Anterior cingulate cortex (tissue), 58 donors: ENCODE measurements at places on chromosomes 6 and 20.

- DNase-seq: no peak
Measured at GRCh38 chr6:90203672-90204071, 93.0 kb downstream of the BACH2 start.

GRCh38 chr6:128124713-128125112 is 223.9 kb upstream of the THEMIS start:
- no peak for DNase-seq

DNA sequence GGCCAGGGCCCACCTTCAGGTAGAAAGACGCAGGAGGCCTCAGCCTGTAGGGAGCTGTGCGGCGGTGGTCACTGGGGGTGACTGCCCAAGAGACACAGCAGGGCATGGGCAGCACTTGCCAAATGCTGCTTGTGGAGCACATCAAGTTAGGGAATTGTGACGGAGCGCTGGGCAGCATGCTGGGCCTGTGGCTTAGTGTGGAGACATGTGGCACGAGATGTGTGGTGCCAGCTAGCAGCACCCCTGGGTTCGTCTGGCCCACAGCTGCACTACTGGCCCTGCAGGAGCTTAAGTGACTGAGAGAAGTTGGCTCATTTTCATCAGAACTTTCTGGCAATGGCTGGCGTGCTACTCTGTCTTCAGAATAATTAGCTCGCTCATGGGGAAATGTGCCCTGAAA is 213.1 kb upstream of the SYNDIG1 start:
- no peak for DNase-seq

GRCh38 chr6:24909241-24910216 is 26.2 kb downstream of the RIPOR2 start:
- no peak for DNase-seq

DNA sequence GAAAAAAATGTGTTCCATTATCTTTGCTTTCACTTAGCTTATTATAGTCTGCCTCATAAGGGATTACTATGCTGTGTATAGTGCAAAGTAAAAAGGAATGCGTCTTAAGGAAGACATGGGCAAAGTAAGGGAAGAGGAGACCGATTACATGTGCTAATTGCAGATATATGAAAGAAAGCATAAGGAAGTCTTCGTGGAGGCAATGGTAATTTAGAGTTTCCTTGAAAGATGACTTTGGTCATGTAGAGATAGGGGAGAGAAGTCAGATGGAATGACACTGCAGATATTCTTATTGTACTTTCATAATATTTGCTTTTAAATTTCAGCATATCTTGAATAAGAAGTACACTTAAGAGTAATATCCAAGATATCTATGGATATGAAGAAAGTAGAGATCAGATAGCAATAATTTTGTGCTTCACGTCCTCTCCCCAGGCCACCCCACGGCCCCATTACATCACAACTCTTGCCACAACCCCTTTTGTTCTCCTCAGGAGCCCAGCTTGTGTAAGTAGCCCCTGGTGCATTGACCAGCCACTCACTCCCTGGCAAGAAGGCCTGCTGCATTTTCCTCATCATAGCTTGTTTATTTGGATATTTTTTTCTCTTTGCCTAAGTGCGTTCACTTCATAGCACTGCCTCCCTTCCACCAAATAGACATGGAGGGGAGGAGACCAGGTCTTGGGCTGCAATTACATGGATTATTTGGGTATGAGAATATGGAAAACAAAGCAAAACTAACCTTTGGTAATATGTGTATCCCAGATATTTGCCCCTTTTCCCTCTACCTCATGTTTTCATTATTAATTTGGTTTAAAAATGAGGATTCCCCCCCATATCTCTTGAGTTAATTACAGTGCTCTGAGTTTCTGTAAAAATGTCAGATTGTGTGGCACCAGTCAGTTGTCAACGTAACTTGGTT is 30.7 kb upstream of the COL10A1 start:
- no peak for DNase-seq

- no peak for DNase-seq
Measured at GRCh38 chr6:134936931-134937330, 13.0 kb downstream of the ALDH8A1 start.

DNA sequence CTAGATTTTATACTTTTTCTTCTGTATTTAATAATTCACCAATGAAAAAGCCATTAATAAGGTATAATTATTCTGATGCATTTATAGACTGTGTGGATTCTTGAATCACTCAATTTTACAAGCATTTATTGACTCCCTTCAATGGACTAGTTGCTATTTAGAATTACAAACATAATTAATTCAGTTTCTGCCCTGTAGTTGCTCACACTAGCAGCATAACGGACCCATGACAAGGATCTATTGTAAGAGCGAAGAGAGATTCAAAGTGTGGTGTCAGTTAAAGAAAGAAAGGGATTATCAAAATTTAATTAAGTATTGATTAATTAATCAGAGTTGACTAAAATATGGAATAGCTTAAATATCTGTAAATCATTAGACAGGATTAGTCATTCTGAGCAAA is 602.6 kb upstream of the PTCHD4 start:
- DNase-seq: no peak

DNA sequence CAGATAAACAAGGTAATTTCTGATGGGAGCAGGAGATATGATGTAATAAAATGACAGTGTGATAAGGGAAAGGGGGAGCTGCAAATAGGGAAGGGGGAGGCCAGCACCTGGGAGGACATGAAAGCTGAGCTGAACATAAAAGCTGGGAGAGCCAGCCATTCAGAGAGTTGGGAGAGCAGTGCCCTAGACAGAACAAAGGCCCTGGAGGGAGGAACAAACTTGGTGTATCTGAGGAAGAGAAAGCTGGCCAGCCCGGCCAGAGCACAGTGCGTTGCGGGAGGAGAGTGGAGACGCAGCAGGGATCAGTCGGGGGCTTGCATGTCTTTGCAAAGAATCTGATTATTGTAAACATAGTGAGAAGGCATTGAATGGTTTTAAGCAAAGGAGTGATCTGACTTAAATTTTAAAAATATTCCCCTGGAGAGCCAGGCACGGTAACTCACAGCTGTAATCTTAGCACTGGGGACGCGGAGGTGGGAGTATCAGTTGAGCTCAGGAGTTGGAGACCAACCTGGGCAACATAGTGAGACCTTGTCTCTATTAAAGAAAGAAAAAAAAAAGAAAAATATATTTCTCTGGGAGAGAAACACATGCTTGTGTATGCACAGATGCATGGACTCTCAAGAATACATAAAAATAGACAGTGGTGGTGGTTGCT is 318.2 kb downstream of the ZFAND3 start:
- DNase-seq: no peak

DNA sequence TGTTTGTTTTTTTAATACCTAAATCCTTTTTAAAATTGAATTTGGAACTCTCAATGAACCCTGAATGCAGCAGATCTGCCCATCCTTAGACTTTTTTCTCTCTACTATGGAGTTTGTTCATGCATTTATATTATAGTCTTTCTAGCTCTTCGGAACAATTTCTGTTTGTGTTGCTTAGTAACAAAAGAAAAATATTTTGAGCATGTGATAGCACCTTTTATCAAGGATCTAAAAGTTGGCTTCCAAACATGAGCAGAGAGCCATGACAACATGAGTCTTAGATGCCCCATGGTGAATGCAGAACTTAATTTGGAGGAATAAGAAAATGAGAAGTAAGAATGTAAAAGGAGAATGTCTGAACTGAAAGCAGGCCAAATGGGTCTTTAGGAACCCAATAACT is 133.7 kb downstream of the EDN1 start:
- no peak for DNase-seq

DNA sequence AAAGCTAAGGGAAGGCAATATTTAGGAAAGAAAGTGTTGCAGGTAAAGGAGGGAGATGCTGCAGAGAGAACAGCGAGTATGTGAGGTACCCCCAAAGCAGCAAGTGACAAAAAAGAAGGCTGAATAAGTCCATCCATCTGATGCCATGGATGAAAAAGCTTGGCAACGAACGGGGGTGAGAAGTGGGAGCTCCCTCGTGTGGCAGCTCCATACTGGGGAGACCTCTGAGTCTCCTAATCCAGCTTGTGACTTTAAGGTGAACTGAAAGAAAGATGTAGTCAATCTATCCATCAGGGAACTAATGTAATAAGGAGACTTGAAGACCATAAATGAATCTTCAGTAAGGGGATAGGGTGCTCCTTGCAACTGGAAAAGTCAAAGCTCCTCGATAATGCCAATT is 156.6 kb downstream of the OTOR start:
- DNase-seq: no peak

GRCh38 chr20:62405108-62405980 is 1.7 kb downstream of the CABLES2 start:
- no peak for DNase-seq

DNA sequence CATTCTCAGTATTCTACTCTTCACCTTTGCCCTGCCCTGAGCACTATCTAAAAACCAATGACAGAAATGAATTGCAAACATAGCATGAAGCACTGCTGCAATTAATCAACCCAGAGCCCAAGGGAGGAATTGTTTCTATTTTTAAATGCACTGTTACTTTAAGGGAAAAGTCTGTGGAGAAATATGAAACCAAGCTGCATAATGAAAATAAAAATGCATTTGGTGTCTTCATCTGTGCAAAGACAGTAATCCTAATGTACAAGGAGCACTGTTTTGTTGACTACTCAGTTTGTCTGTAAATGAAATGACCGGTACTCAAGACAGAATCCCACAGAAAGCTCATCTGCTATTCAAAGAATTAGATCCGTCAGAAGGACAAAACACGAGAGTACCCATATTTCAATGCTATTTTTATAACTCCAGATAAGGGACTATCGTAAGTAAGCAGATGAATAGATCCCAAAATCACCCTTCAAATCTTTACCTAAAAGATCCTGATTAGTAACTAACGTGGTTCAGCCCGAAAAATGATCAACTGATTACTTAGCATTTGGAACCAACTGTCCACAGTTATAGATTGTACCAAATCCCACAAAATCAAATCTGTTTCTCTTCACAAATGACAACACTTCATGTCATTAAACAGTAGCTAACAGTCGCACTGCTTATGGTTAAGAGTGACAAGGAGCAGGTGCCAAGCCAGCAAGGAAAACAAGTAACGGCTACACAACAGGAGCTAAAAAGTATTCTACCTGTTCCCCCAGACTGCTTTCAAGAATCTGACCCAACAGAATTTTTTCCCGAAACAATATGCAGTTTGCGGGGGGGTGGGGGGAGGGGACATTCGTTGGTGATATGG is 2.4 kb downstream of the KIF13A start:
- no peak for DNase-seq

GRCh38 chr6:159982731-159983506 is 14.0 kb downstream of the IGF2R start:
- no peak for DNase-seq

GRCh38 chr20:38601216-38602184 is at the start of gene ARHGAP40:
Gene ARHGAP40 (plus strand): TSS chr20:38601809.
- no peak for DNase-seq

DNA sequence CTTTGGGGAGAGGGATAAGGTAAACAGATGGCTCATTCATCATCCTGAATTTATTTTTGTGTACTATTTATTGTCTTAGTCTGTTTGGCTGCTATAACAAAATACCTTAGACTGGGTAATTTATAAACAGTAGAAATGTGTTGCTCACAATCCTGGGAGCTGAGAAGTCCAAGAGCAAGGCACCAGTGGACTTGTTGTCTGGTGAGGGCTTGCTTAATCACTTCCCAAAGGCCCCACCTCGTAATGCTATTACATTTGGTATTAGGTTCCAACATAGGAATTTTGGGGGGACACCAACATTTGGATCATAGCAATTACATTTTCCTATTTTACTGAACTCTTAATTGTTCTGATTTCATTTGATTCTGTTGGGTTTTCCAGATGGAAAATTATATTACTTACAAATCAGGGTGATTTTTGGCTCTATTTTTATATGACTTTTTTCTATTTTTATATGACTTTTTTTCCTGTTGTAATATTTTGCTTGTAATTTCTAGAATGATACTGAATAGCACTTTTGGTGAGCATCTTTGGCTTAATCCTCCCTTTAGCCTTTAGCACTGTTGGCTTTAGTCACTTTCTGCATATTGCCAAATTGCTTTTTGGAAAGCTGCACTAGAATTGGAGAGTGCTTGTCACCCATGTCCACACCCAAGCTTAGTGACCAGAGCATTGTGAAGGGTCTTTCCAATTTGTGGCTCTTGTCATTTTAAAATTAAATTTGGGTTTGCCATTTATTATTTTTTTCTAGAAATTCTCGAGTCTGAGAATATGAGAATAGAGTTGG is 43.7 kb upstream of the TULP4 start:
- no peak for DNase-seq

- no peak for DNase-seq
Measured at GRCh38 chr6:20351534-20351933, 50.1 kb upstream of the E2F3 start.

DNA sequence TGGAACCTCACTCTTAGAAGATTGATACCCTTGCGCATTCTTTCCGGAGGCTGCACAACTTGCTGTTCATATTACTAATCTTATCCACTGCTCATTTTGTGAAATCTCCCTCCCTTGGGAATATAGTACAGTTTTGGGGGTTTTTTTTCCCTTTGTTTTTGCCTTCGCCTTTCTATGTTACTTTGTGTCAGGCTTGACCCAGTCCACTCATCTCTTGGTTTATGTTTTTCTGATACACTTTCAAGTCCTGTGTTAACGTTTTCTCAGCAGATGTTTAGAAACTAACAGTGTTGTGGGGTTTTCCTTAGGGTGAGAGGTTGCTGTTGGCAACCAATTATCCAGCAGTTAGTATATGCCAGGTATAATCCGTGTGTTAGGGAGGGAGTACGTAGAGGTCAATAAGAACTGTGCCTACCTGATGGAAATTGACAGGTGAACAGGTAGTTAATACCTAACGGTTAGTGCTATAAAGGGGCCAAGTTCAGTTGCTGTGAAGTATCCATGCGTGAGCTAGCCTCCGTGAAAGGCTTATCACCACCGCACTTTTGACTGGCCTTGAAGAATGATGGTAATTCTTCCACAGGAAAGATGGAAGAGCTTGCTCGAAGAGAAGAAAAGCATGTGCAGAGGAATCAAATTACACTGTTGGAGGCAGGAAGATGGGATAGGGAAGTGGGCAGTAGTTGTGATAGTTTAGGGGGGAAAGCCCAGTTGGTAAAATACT is 1.4 kb downstream of the NFYA start:
- no peak for DNase-seq

- DNase-seq: no peak
Measured at GRCh38 chr6:16844183-16844582, 82.9 kb upstream of the ATXN1 start.

- no peak for DNase-seq
Measured at GRCh38 chr6:42704937-42705374, 17.4 kb downstream of the PRPH2 start.

DNA sequence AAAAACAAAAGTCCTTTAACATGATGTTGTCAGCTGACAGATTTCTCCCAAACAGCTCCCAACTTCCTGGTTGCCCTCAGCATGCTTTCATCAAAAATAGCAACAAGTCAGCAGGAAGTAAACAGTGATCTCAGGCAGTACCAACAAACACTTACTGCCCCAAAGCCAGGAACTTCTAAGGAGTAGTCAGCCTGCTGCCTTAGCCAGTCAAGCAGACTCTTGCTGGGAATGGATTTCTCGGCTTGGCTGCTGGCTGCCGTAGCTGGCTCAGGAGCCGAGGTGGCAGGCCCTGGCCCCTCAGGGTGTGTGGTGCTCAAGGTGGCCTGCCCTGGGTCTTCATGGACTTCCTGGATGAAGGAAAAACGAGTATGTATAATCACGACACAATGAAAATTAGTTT is 46.6 kb upstream of the EMILIN3 start:
- no peak for DNase-seq
